ENCODE measurements at places on chromosomes 3 and 15.

DNA sequence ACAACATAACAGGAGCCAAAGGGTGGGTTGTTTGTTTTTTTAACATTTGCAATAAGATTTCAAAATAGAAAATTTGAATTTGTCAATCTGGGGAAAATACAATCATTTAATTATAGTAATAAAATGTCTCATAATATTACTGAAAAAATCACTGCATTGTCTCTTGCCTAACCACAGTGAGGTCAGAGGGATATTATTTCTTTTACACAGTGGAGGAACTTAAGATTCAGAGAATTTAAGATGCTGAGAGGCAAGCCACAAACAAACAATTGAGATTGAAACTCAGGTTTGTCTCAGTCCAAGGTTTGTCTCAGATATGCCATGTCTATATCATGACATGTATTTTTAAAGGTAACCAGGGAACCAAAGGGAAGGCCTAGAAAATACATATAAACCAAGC is 428.7 kb downstream of the FOXP1 start:
- no peak for DNase-seq

GRCh38 chr3:102866845-102867244 is 432.0 kb downstream of the ZPLD1 start:
- DNase-seq, result no peak

DNA sequence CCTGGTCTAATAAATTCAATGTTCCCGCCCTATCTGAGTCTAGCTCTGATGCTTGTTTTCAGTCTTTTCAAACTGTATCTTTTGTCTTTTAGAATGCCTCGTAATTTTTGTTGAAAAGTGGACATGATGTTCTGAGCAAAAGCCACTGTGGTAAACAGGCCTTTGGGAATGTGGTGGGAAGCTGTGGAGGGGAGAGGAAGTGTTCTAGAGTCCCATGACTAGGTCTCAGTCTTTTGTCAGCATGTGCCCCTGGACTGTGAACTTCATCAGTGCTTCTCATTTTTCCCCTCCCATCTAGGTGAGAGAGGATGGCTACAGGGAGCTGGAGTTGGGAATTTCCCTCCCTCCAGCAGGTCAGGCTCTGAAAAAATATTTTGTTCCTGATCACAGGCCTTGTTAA is 33.7 kb downstream of the SUSD5 start:
- no peak for DNase-seq

- DNase-seq, result no peak
Observed at GRCh38 chr3:177426106-177426877, 229.0 kb upstream of the TBL1XR1 start.

DNA sequence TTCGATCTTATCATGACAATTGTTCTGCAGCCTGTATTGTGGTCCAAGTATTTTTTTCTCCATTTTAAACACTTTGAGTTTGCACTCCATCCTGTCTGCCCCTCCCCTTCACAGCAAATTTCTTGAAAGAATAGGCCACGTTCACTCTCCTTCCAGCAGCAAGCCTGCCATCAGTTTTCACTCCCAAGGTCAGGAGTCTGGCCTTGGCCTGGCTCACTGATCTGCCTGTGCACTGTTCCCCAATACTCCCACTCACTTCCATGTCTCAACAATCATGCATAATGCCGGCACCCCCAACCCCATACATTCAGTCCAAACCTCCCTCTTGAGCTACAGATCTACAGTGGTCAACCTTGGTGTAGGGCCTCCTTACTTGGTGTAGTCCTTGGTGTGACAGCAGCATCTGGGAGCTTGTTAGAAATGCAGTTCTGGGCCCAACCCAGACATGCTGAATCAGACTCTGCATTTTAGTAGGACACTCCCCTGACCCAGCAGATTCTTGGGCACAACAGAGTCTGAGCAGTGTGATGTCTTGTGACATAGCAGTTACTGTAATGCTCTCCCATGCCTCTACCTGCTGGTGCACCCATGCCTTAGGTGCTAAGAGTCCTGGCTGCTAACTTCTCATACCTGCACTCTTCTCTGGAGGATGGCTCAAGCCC is 58.3 kb upstream of the XCR1 start:
- DNase-seq, result no peak

GRCh38 chr15:64009798-64010261 is 36.5 kb downstream of the DAPK2 start:
- DNase-seq, result no peak

- DNase-seq, result no peak
Observed at GRCh38 chr3:9124730-9125129, 124.7 kb downstream of the SRGAP3 start.

GRCh38 chr15:28273873-28274610 is 47.9 kb downstream of the HERC2 start:
- no peak for DNase-seq

DNA sequence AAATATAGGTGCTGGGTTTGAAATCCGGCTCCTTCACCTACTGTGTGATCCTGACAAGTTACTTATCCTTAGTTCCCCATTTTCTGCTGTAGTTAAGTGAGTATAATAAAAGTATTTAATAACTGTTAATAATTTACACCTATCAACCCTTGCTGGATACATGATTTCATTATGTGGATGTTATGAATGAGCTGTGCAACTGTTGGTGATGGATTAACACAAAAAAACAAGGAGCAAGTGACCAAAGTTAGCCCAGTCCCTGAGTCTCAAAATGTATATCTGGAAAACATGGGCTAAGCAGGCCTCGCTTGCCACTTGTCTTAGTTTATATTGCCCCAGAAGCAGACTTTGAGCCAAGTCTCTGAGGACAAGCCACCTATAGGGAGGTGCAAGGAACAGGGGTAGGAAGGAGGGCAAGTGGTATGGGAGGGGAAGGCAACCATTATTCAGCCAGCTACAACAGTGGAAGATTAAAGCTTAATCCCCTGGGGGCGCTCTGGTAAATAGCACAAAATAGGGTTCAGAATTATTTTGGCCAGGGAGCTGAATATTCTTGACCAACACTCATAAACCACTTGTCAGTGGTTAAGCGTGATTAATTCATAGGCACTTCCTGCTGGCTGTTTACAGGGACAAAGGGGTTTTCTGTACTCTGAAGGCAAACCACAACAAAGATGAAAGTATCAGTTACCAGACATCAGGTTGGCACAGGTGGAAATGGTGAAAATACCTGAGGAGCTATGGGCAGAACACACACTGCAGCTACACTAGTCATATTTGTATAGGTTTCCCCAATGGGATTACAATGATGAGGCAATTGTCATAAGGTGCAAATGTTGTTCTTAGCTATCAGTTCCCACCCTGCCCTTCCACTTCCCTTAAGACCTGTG is 76.2 kb downstream of the TRIM42 start:
- DNase-seq, result no peak

DNA sequence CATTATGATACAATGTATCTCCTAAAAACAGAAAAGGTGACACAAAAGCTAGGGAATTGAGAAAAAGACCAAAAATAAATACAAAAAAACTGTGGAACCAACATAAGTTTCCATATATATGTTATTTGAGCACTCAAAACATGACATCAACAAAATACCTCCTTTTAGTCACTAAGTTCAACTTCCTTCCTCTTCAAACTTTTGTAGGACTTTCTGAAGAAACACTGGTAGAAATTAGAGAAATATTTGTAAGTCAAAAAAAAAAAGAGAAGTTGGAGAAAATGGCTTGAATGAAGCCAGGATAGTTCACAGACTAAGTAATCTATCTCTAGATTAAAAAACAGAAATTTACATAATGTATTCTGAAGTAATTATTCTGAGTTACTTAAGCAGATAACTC is 208.4 kb upstream of the ALCAM start:
- DNase-seq, result no peak

DNA sequence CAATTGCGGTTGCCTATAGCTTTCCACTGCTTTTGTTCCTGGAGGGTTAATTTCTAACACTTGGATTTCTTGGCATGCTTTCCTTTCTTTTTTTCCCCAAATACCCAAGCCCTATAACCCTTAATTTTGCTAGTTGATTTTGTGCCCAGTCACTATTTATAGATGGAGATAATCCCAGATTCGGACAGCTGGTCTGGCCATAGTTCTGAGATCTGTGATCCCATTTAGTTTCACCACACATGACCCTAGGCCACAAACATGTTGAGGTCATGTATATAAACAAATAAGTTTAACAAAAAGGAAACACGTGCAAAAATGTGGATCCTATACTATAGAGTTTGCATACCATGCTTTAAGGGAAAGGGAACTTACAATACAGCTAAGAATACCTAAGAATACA is 111.4 kb downstream of the ZMAT3 start:
- DNase-seq, result peak; percentile 70

GRCh38 chr3:32888739-32889138 is 62.7 kb upstream of the CCR4 start:
- DNase-seq, result no peak

- no peak for DNase-seq
Observed at GRCh38 chr3:49025005-49025792, 3.3 kb downstream of the NDUFAF3 start.

GRCh38 chr3:178795349-178795748 is 259.1 kb downstream of the KCNMB2 start:
- DNase-seq, result no peak

DNA sequence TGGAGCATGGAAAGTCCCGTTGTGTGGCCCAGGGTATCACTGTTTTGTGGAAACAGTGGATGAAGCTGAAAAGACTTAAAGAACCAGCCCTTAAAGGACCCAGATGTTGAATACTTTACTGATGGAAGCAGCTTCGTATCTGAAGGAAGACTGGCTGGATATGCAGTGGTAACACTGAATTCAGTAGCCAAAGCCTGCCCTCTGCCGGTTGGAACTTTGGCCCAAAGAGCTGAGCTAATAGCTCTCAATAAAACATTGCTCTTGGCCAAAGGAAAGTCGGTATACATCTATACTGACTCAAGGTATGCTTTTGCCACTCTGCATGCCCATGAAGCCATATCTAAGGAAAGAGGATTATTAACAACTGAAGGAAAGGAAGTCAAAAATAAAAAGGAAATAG is 885.4 kb downstream of the PDCD6IP start:
- peak; percentile 52 for DNase-seq

DNA sequence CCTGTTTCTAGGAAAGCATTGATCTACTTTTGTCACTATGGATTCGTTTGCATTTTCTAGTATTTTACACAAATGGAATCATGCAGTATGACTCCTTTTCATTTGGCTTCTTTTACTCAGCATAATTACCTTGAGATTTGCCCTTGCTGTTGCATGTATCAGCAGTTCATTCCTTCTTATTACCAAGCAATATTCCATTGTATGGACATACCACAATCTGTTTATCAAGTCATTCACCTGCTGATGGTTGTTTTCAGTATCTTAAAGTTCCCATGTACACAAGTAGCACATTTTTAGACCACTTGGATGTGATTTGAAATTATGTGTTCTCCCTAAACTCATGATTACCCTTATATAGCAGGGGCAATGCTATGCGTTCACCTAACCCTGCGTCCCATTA is 150.0 kb upstream of the UBE2E1 start:
- DNase-seq, result no peak

DNA sequence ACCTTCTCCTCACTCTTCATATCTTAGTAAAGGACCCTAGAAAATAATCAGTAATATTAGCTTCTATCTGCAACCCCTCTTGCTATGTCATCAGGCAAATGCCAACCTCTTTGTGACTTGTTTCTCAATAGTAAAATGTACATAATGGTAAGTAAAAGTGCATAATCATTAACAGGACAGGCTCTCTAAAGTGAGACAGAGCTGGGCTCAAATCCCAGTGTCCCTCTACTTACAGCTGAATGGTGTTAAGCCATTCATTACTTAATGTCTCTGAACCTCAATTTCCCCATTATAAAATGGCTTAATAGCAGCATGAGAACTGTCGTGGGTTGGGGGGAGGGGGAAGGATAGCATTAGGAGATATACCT is 62.6 kb upstream of the ATP11B start:
- DNase-seq, result no peak

DNA sequence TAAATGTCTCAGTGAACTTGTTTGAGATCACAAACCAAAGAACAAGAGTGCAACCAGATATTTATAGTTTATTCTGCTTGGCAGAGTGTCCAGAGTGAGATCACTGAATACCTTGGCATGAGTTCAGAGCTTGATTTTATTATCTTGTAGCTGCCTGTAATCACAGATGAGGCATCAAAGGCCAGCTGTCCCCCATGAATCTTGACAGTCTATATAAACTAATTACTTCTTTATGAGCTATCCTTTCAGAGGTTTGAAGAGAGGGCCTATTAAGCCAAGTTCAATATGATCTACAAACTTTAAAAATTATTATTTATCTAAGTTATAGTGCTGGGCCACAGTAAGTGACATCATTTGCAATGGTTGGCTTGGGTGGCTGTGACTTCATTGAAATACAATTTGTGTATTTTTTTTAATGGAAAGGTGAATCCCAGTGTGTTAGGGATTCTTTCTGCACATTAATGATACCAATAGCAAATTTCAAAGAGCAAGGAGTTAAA is 251.5 kb downstream of the CLSTN2 start:
- DNase-seq, result peak; percentile 31

DNA sequence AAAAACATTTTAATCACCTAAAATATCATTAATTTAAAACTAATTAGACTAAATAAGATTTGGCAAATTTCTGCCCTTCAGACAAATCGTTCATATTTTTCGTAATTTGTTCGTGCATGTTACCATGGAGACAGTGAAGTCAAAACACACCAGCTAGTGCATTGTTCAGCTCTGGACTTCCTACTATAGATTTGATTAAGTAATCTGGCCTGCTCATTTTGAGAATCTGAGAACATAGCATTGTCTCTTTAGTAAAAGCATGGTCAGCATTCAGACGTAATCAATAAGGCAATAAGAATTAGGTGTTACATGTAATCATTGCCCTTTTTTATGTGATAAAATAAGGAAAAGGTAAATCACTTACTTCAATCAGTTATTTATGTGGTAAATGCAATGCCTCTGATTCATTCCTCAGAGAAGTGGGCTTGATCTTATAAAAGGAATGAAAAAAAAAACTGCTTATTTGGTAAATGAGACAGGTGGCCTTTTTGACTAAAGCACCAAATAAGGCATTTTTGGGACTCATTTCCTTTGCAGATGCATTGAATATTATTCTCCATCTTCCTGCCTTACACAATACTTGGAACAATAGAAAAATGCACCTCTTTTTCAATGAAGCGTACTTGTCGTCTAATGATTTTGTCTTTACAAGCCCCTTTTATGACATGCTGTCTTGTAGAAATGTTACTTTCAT is 84.5 kb upstream of the FNDC3B start:
- no peak for DNase-seq

- DNase-seq, result no peak
Observed at GRCh38 chr15:44099671-44100070, 95.4 kb downstream of the FRMD5 start.

GRCh38 chr15:66774001-66774814 is 72.2 kb downstream of the SMAD6 start:
- DNase-seq, result peak; percentile 87

GRCh38 chr3:96478496-96478895 is 335.9 kb upstream of the EPHA6 start:
- no peak for DNase-seq

DNA sequence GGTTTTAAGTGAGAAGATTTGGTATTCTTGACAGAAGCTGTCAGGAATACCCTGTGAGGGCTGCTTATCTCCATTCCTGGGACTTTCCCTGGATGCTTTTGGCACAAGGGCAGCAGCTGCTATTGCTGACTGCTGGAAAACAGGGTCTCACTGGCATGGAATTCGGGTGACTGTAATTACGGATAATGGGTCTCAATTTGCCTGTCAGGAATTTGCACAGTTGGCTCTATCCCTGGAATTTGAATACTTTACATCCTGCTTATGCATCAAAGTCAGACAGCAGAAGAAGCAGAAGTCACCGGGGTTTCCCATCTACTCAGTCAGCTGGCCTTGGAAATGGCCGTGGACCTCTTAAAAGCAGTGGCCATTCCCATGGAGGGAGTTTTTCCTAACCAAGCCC is 25.9 kb upstream of the AKAP13 start:
- no peak for DNase-seq
